ENCODE measurements at places on chromosomes 2 and 18.

- peak; percentile 42 for DNase-seq
Measured at GRCh38 chr2:236536727-236537398, 32.8 kb upstream of the ACKR3 start.

GRCh38 chr2:58378152-58378551, 137.0 kb upstream of the FANCL start:
- no peak for DNase-seq

- no peak for DNase-seq
Measured at GRCh38 chr2:23588508-23589201, 203.7 kb downstream of the KLHL29 start.

DNA sequence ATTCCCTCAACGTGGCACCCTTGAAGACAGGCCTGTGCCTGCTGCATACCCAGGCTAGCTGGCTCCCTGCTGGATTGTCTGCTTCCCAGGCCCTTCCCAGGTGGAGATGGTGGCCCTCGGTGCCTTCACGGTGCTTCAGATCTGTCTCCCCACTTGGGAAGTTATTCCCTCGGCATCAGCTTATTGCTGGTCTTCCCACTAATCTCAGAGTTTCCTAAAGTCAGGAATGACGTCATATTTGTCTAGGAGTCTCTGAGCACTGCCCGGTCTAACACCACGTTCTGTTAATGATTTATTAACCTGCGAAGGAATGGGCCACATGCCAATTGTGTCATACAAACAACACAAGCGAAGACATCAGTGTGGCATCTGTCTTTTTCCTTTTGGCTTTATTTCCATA, 269.8 kb upstream of the ID2 start:
- no peak for DNase-seq

- DNase-seq = no peak
Measured at GRCh38 chr18:13616525-13617035, 109.8 kb downstream of the FAM210A start.

DNA sequence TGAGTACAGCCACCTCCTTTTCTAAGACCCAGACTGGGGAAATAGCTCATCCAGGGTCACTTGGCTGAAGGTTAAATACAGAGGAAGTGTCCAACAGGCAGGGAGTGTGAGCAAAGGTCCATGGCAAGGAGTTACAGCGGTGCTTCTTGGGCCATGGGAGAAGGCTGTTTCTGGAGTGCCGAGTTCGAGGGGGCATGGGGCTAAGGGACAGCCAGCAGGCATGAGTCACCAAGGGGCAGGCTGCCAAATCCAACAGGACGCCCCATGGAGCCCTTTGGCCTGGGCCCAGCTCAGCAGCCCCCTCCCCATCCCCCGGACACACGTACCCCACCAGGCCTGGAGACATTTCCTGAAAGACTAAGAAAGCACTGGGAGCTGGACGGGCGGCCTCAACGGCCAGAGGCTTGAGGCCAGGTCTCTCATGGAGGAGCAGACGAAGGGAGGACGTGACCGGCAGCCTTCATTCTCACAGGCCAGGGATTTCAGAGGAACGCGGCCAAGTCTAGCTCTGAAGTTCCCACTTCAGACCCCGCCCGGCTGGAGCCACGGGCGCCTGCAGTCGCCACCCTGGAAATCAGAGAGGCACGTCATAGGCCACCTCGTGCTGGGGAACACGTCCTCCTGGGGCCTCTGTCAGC, 160.4 kb downstream of the SMAD7 start:
- no peak for DNase-seq

DNA sequence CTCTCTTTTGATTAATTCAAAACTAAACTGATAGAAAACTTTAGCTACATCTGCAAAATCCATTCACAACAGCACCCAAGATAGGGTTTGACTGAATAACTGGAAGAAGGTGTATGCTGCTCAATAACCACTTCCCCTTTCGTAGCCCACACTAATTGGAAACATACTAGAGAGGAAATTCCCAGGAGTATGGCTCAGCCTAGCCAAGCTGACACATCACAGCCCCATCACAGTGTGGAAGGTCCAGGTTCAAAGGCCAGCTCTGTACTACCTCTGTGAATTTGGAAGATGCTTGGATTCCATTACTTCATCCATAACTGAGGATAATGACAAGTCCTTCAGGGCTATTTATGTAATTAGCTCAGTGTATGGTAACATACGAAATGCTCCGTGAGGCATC, 185.4 kb downstream of the FBXO15 start:
- no peak for DNase-seq

DNA sequence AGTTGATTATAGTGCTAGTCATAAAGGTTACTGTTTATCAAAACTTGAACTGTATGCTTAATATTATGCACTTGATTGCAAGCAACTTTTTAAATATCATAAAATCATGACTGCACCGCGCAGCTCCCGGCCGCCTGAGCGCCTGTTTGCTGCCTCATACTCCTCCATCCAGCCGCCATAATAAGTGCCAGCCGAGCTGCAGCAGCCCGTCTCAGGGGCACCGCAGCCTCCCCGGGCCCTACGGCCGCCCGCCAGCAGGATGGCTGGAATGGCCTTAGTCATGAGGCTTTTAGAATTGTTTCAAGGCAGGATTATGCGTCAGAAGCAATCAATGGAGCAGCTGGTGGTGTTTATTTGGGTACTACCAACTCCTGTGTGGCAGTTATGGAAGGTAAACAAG, 337.2 kb downstream of the PAX3 start:
- no peak for DNase-seq

GRCh38 chr2:11144077-11144737, 11.1 kb upstream of the SLC66A3 start:
- DNase-seq = no peak

DNA sequence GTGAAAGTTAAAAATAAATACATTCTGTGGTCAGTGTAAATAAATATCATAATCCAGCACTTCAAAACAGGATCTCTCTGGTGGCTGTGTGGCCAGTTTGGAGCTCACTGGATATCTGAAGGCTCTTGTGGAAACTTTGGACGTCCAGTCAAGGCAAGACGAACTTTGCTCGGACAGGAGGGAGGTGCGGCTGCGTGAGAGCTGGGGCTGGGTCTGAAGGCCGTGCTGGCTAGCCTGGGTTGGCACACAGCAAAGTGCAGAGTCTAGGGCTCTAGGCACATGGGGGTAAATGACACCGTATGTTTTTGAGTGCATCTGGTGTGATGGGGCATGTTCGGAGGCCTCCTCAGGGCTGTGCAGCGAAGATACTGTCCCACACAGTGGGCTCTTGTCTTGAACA, 78.9 kb upstream of the TXNDC2 start:
- DNase-seq = no peak

DNA sequence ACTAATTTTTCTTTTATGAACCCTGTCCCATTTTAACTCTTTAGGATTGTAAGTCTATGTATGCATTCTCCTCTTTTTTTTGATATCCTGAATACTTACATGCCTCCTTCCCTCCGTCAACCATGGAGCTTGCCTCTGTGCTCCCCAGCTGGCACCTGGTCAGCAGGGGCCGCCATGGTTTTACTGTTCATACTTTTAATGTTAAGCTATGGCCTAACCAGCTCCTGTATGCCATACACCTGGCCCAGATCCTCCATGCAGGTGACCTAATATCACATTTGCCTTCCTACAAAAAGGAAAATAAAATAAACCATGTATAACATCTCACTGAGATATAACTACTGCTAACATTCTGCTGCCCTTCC, 283.1 kb upstream of the TRIB2 start:
- DNase-seq = no peak

GRCh38 chr2:149152469-149152953, 114.0 kb downstream of the LYPD6B start:
- DNase-seq = no peak

- DNase-seq = peak; percentile 59
Measured at GRCh38 chr2:216081487-216082116, at the start of the genes PECR and TMEM169. Gene PECR (minus strand): TSS chr2:216081809. CDS start chr2:216081741, 68 bp downstream. Gene TMEM169 (plus strand): TSS chr2:216081919. CDS start chr2:216095964, 14,045 bp downstream.

GRCh38 chr2:216559625-216560156, 61.0 kb downstream of the RPL37A start:
- no peak for DNase-seq

GRCh38 chr2:3421580-3421979, 42.1 kb downstream of the TRAPPC12 start:
- DNase-seq = no peak

- DNase-seq = no peak
Measured at GRCh38 chr2:160321006-160321405, 120.9 kb upstream of the ITGB6 start.

GRCh38 chr2:65503746-65504145, 71.3 kb upstream of the SPRED2 start:
- DNase-seq = no peak

DNA sequence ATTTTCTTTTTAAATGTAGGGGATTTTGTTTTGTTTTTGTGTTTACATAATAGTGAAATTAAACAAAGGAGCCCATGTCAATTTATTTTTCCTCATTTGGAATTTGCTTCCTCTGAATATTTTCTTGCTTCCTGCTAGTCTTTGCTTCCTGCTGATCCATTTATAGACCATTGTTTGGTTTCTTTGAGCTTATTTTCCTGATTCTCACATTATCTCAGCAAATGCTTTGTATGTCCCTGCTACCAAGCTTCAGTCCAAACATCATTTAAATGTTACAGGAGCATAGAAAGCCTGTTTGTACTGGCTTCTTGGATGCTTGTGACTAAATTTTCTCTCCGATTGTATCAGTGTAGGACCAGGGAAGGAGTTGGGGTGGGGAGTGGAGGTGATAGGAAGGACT, 127.3 kb upstream of the IL1R2 start:
- no peak for DNase-seq

- no peak for DNase-seq
Measured at GRCh38 chr18:8402237-8402636, 207.0 kb upstream of the RAB12 start.

GRCh38 chr2:231743376-231744116, 35.2 kb downstream of the PTMA start:
- no peak for DNase-seq

- DNase-seq = no peak
Measured at GRCh38 chr2:118527571-118527970, 319.9 kb downstream of the EN1 start.

DNA sequence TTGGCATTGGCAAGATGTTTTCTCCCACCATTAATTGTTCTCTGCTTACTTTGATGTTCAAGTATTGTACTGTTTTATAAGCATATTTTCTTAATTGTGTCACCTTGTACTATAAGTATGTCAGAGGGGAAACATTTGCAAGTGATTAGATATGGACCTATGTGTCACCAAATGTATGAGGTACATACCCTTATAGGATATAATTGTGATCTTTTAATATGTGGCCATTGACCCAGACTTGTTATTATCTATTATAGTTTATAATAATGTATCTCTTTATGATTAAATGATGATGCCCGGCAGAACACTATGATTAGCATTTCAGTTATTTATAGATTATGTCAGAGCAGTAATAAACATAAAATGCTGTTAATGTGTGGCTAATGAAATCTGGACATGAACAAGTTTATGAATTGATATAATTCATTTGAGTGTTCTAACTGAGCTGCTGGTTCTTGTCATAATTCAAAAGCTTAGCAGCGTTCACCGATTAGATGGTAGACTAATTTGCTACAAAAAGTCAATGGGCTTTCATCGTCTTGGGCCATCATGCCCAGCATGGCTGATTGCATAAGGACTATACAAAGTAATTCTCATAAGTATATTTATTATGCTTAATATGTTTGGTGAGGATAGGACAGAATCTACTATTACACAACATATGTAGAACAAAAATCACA, 480.9 kb upstream of the FANCL start:
- no peak for DNase-seq

GRCh38 chr2:98013407-98014042, 17.8 kb upstream of the TMEM131 start:
- no peak for DNase-seq

DNA sequence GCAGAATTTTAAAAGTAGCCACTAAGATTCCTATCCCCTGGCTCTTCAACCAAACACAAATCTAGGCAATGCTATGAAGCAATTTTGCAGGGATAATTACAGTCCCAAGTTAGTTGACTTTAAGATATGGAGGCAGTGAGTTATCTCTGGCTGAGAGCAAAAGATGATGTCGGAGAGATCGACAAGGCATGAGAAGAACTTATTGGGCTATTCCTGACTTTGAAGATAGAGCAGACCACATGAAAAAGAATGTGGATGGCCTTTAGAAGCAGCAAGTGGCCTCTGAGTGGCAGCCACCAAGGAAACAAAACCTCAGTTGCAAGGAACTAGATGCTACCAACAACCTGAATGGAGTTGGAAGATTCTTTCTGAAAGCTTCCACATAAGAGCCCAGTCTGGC, 58.2 kb upstream of the PPM1B start:
- DNase-seq = no peak

GRCh38 chr2:199258291-199258690, 199.4 kb downstream of the SATB2 start:
- no peak for DNase-seq

DNA sequence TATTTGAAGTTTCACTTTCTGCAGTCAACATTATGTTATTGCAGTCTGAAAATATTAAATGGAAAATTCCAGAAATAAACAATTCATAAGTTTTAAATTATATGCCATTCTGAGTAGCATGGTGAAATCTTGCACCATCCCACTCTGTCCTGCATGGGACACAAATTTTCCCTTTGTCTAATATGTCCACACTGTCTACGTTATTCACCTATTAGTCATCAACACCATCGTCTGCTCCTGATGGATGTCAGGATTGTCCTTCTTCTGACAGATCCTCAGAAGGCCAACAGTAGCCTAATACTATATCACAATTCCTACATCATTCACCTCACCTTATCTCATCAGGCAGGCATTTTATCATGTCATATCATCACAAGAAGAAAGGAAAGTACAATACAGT, 163.1 kb downstream of the TXNL1 start:
- DNase-seq = no peak

GRCh38 chr18:21484851-21485636, 115.5 kb downstream of the ESCO1 start:
- DNase-seq = no peak

DNA sequence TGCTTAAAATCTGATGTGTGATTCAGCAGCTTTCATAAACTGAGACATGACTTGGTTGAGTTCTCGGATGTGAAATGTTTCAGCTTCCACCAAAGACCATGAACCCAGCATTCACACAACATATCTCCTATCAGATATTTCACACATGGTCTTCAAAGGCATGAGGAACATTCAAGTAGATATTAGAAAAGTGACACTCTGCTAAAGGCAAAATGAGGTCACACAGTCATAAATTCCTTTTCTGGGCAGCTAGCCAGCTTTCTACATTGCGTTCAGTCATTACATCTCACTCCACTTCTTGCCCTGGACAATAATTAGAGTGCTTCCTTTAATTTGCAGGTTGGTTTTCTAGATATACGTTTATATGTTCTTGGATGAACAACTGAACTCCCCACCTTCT, 96.7 kb downstream of the GAREM1 start:
- no peak for DNase-seq

DNA sequence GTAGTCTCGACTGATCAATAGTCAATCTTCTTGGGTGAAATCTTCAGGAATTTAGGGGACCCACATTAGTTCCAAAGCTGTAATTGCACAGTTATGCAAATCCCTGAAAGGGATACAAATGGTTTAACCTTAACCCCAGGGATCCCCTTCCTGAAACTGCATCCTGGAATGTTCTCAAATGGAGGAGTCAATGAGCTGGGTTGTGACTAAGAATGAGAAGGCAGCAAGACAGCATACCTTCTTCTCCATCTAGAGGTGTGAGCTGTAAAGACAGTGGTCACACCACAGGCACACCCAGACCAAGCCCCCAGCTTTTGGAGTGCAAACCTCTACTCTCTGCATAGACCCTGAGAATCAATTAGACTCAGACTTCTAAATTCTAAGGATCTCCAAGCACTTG, 164.7 kb upstream of the MEIS1 start:
- DNase-seq = no peak

GRCh38 chr2:109324861-109325260, 195.9 kb downstream of the SH3RF3 start:
- no peak for DNase-seq

GRCh38 chr2:86204458-86204857, 5.2 kb downstream of the MRPL35 start:
- DNase-seq = no peak

- no peak for DNase-seq
Measured at GRCh38 chr2:95031076-95031725, 5.7 kb downstream of the MAL start.
